ENCODE measurements at places on chromosomes 16 and 17.

DNA sequence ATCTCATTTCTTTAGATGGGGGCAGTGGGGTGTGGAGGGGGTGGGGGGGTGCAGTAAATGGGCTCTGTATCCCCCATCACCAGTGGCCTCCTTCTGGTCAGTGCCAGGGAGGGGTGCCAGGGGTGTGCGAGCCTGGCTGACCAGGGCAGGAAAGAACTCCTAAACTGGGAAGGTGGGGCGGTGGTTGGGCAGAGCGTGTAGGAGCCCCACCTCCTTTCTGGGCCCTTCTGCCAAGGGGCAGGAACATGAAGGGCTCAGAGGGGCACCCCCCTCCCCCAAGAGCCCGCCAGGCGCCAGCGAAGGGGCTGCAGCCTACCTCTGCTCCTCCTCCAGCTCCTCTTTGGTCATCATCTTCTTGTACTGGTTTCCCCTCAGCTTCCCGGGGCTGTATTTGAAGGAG, 26.0 kb downstream of the MXRA7 start:
- DNase-seq = no peak

GRCh38 chr17:15914400-15915170, 30.3 kb upstream of the ADORA2B start:
- DNase-seq = no peak

DNA sequence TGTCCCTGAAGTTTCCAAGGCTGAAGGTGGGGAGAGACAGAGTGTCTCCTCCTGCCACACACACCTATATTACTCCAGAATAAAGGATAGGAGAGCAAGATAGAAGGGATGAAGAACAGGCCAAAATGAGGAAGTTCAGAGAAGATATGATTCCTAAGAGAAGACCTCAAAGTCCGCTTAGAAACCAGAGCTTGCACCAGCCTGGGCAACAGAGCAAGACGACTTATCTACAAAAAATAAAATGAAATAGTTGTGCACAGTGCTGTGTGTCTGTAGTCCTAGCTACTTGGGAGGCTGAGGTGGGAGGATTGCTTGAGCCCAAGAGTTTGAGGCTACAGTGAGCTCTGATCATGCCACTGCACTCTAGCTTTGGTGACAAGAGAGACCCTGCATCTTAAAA, 128.2 kb downstream of the HS3ST3B1 start:
- no peak for DNase-seq

GRCh38 chr16:67701420-67701819, 17.7 kb downstream of the GFOD2 start:
- DNase-seq = no peak

DNA sequence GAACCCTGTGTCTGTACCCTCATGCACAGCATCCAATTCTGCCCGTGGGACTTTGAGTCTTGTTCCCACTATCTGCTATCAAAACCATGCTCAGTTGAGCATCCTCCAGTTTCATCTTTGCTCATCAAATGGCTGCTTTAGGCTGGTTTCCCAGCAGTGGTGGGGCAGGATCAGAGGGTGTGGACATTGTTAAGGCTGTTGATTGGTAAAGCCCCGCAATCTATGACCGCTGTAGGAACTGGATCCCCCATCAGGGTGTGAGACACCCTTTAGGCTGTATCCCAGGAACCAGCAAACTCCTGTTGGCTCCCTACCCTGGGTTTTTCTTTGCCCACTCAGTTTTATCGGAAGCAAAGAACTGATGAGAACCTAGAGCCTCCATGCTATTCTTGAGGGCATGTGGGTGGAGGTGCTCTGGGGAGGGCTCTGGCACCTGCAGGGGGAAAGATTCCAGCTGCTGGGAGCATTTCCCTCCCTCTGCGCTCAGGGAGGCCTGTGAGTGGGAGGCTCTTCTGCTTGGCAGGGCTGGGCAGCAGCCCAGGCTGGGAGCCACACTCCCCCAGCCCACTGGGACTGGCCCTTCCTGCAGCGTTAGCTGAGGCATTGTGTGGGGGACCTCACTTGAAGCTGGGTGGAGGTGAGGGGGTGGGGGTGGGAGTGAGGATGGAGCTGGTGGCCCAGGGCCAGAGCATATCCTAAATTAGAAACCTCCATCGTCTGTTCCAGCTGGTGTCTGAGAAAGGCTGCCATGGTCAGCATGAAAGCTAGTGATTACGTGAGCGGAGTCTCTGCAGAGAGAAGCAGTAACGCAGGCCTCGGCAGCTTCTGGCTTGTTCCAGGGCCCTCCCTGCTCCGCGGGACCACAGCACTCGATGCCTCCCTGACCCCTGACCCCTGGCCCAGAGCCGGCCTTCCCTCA, 160.6 kb downstream of the IRF8 start:
- no peak for DNase-seq

- peak; percentile 48 for DNase-seq
Measured at GRCh38 chr16:57023541-57024249, 34.3 kb downstream of the NLRC5 start.

DNA sequence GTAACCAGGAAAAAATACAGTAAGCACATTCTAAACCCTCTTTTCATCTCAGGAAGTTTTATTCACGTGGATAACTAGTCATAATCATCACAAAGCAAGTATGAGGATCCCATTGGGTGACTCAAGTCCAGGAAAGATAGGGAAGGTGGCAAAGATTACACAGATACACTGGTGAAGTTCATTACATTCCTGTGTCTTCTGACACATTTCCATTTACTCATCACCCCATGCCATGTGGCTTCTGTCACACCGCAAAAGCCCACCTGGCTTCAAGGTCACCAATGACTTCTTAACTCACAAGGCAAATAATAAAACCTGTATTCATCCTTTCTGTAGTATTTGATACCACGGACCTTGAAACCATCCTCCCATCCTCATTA, 17.0 kb downstream of the HS3ST3A1 start:
- DNase-seq = no peak

DNA sequence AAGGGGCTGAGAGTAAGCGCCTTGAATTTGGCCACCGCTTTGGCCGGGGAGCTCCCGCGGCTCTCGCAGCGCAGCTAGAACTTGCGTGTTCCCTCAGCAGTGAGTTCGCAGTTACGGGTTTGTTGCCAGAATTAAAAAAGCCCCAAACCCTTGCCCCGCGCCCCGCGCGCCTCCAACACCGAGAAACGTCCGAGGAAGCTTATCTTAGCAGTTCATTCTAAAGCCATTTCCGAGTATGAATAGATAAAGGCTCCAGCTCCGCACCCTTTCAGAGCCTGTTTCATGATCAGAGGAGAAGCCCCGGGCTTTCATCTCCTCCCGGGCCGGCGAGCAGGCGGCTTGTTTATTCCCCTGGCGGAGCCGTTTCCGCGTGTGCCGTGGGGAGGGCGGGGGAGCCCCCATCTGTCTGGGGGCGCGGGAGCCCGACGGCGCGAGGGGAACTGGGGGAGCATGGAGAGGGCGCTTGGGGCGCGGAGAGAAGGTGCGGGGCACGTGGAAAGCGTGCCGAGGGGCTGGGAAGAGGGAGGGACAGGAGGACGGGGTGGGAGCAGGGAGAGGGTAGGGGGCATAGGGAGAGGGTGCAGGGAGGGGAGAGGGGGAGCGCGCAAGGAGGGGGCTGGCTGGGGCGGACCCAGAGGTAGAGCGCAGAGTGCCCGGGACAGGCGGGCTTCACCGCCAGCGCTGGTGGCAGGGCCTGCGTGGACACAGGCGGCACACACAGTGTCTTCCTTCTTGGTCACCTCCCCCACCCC, 9.9 kb downstream of the TBX4 start:
- DNase-seq = no peak

DNA sequence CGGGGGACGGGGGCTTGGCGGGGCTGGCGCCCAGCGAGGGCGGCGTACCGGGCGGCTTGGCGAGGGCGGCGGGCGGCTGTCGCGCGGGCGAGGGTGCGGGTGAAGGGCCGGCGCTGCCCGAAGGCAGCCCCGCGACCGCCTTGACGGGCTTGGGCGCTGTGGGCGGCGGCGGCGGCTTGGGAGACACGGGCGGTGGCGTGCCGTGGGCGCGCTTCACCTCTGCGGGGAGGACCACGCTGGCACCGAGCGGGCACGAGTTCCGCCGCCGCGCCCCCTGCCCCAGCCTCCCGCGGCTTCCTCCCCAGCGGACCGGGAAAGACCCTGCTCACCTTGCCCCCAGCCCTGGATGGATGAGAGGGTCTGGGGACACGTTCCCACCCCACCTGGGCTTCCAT, 17.3 kb downstream of the CASKIN1 start:
- no peak for DNase-seq

- no peak for DNase-seq
Measured at GRCh38 chr17:47352848-47353247, 29.1 kb downstream of the EFCAB13 start.

DNA sequence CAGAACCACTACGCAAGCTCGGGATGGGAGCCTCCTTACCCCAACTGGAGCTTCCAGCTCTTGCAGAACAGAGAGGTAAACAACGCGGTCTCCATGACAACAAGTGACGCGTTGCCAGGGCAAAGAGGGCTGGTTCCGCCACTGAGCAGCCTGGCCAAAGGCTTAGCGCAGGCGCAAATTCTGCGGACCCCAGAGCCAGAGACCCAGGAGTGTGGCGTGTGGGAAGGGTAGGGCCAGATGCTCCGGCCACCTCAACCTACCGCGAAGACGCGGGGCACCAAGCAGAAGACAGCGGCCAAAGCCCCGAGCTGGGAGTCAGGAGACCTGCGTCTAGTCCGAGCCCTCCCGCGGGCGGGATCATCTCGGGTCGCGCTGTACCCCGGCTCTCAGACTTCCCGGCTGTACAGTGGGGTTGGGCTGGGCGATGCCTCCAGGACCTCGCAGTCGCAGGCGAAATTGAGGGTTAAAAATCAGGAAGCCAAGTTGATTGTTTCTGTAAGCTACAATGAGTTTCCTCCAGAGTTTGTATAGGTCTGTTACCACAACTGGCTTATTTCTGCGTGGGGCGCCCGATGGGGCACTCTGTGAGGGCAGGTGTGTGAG, at the start of gene TEKT1:
TEKT1 (minus strand) TSS at position 69 of the 603 bp plus-strand sequence. CDS start 1,353 bp downstream, outside the sequence.
- DNase-seq = peak; percentile 33

All from stimulated activated CD4-positive, alpha-beta T cell treated with anti-CD3 and anti-CD28 coated beads, Interleukin-1b, Interleukin-23, amount 100 ng/mL, for 1 hour (primary cell).